Central memory CD8-positive, alpha-beta T cell (primary cell): ENCODE measurements at places on chromosomes 3 and 15.

- DNase-seq: no peak
Measured at GRCh38 chr3:112647122-112647521, 6.2 kb upstream of the CCDC80 start.

DNA sequence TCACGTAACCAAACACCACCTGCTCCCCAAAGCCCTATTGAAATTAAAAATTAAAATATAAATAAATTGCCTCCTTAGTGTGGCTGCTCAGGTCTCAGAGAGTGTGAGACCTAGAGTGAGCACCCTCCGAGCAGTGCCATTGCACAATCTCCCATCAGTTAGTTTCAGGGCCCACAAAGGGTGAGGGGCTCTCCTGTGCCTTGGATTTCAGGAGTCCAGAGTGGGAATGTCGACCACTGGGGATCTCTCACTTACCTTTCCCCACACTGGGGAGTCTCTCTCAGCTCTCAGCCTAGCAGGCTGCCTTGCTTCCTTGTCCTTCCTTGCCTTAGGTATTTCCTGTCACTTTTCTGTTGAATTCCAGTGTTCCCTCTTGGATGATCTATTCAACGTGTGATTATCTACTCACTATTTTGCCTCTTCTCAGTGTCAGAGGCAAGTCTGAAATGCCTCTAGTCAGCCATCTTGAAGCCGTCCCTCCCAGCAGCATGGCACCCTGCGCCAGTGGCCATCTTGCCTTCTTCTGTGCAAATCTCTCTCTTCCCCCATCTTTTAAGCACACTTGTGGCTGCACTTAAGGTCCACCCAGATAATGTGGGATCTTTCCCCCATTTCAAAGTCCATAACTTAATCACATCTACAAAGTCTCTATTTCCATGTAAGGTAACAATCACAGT, 119.3 kb downstream of the LRRK1 start:
- no peak for DNase-seq

DNA sequence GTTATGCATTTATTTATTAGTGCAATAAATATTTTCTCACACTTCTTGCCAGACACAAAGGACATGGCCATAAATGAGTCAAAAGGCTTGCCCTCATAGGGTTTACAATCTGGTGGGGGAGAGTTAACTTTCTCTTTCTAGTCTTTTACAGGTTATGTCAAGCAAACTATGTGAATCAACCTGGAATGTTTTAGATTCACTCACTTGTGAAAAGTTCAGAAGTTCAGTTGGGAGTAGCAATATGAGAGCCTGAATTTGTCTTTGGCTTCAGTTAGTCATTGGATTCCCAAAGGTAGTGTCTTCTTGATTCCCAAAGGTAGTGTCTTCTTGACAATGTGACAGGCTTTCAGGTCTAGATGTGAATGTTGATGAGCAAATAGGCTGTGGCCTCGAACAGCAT, 264.8 kb downstream of the SOX2 start:
- DNase-seq: no peak

DNA sequence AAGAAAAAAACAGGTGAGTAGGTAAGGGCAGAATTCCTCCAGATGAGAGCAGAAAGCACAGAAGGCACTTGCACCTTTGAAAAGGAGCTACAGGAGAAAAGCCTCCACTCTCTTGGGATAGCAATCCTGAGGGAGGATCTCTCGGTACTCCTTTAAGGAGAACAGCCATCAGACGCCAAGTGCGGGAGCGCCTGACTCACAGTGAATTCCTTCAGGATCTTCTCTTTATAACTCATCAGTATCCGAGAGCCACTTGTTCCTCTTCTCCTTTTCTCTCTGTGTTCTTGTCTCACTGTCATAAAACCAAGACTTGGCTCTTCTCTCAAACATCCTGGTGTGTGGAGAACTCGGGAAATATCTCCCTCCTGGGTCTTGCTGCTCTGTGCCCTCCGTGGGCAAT, 10.1 kb upstream of the GOLGA8J start:
- no peak for DNase-seq
